Testis (tissue), 5 donors: ENCODE measurements at places on chromosomes 11 and 22. TPM values are rescaled to one million over a fixed set of nuclear protein-coding genes. Genes with fewer than 3 reads are reported as not detected.

GRCh38 chr11:25612806-25613205 lies 719.1 kb upstream of the ANO3 start:
- DNase-seq: no peak
- no peak overlapping the region for H3K27ac ChIP-seq
- no peak overlapping the region for H3K4me3 ChIP-seq
- no peaks in the 10 kb centered on the region for H3K4me1 ChIP-seq
- H3K36me3 ChIP-seq: no peaks in the 10 kb centered on the region

GRCh38 chr22:38730411-38730871 lies 24.7 kb downstream of the GTPBP1 start:
- H3K36me3 ChIP-seq: no peaks in the 10 kb centered on the region
- H3K4me3 ChIP-seq: no peak overlapping the region
- H3K27ac ChIP-seq: no peak overlapping the region
- peaks cover 11% of the 10 kb centered on the region for H3K4me1 ChIP-seq

The MUC6 gene
- 1.5 TPM for polyA plus RNA-seq

The LRRC74B gene
- 8.7 TPM for polyA plus RNA-seq

DNA sequence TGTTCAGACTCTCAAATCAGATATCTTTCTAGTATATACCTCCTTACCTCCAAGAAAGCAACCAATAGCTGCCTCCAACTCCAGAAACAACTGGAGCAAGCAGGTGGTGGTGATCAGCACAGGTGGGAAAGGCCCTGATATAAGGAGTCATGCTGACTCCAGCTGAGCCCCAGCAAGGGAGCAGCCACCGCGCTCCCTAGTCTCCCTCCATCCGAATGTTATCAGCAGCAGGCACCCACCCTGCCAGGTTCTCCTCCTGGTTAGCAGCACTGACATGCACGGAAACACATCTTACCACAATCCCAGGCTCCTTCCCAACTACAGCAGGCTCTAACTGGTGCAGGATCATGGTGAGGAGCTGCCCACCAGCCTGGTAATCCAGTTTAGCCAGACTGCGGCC lies 18.5 kb upstream of the STK33 start:
- no peaks in the 10 kb centered on the region for H3K27me3 ChIP-seq
- H3K4me3 ChIP-seq: no peak overlapping the region
- no peak for DNase-seq
